Activated CD4-positive, alpha-beta T cell treated with anti-CD3 and anti-CD28 coated beads, Interleukin-2, amount 10 ng/mL, durations not matched to agents 7 days and 5 days (primary cell): ENCODE measurements at places on chromosomes 12 and 14. TPM values are rescaled to one million over a fixed set of nuclear protein-coding genes. Genes with fewer than 3 reads are reported as not detected.

HVCN1 gene
- total RNA-seq, result 16.0 TPM

SALL2 gene
- total RNA-seq, result 2.2 TPM

REP15 gene
- total RNA-seq, result 0.25 TPM

LBHD2 gene
- not detected for total RNA-seq

ADCY4 gene
- 4.1 TPM for total RNA-seq

PLA2G1B gene
- not detected for total RNA-seq

DNA sequence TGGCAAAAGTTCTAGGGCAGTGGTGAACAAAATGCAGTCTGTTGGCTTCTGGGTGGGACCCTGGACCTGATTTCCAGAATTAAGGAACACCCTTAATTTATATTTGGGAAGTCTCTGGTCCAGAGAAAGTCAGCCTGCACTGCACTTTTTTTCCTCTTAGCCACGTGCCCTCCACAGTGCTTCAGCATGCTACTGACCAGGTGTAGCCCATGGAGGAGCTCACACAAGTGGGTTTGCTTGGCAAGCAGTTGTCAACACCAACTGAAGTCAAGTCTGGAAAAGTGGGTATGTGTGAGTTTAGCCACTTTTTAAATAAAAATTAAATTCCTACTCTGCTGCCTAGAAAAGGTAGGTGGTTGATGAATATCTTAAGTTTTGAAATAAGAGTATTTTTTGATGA lies 111.3 kb downstream of the DAAM1 start:
- DNase-seq, result no peak

DNA sequence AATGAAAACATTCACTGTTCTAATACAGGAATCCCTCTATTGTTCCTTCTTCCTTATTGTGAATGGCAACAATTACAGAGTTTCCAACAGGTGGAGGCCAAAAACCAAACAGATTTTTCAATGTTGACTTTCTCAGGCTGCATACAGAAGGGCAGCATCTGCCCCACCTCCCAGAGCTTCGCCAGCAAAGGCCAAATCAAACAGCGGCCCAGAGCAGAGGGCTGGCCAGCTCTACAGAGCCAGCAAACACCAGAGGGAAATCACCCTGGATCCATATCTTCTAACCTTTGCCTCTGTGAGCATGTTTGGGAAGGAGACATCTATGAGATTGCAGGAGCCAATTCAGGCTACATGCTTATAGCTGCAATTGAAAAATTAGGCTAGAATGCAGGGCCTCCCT lies 4.4 kb upstream of the CRACR2A start:
- no peak for DNase-seq

DNA sequence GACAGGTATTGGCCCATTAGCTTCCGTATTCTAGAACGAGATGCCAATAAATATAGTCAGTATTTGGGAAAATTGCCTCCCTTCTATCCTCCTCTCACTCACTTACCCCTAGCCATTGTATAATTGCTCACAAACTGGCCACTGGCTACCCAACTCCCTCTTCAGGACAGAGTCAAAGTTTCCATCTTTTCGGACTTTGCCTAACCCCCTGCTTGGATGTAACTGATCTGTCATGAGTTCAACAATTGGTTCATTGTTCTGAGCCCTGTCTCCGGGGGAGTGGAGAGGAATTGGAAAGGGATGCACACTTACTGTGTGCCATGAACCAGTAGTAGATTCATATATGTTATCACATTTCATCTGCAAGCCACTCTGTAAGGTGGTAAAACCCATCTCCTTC lies 12.2 kb downstream of the MYRFL start:
- no peak for DNase-seq

DNA sequence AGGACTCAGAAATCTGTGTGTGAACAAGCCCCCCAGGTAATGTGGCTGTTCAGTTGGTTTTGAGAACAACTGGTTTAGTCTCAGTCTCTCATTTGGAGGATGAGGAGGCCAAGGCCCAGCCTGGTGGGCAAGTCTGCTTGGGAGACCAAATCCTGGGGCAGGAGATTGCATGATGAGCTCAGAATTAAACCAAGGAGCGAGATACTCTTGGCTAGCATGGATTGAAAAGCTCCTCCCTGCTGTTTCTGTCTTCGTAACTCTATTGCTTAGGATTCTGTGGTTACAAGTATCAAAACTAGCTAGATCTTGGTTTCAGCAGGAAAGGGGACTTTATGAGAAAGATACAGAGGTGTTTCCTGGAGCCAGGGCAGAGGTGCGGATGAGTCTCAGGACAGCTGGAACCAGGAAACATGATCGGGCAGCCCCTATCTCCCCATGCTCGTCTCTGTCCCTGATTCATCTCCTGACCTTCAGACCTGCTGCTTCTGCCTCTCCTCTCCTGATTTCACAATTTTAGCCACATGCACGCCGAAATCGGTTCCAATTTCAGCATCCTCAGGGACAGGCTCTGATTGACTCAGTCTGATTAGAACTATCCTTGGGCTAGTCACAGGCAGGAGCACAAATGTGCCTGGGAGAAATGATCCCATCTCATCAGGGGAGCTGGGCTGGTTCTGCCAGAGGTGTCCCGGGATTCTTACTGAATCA lies 40.2 kb upstream of the RIN3 start:
- DNase-seq, result no peak
